Mesenchymal stem cell (in vitro differentiated cells and primary cell): ENCODE measurements at places on chromosomes 1 and 21.

- DNase-seq: no peak
Observed at GRCh38 chr1:29414086-29414485, 177.8 kb downstream of the PTPRU start.

GRCh38 chr1:91735266-91735845 is 150.6 kb downstream of the TGFBR3 start:
- DNase-seq: no peak

- DNase-seq: peak; percentile 38
Observed at GRCh38 chr1:97898948-97899347, 21.9 kb downstream of the DPYD start.

- DNase-seq: peak; percentile 57
Observed at GRCh38 chr1:59595774-59596173, 219.0 kb upstream of the HOOK1 start.

DNA sequence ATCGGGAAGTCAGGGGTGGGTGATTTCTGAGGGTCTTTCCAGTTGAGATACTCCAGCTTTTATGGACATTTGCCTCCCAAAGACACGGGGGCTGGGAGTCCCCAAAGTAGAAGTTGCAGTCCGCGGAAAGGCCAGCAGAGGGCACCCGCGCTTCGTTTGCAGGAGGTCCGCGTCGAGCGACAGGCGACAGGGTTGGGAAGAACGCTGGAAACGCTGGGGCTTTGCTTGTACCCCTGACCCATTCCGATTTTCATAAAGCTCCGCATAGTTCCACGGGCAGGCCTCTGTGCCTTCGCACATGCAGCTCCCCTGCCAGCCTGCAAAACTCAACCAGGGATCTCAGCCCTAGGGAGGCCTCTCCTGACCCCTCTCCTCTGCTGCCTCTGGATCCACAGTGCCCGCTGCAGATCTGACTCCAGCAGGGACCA is 44.2 kb upstream of the LAPTM5 start:
- peak; percentile 68 for DNase-seq

GRCh38 chr1:220300442-220301121 is 28.3 kb upstream of the RAB3GAP2 start:
- peak; percentile 97 for DNase-seq

GRCh38 chr1:91124290-91124985 is 102.6 kb upstream of the ZNF644 start:
- no peak for DNase-seq

DNA sequence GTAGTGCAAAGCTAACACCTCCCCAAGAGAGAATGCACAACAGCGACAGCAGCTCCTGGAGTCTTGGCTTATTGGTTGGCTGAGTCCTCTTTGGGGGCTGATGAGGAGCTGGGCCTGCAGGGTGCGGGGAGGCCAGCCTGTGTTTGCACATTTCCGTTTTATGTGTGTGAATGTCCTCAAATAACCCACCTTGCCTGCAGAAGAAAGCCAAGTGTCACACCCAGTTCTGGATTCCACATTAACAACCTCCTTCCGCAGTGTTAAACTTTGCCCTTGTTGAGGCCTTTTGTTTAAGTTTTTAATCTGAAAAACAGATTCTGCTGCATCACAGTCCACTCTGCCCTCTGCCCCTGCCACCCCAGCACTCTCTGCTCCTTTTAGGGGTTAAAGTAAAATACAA is 274.5 kb downstream of the TM2D1 start:
- no peak for DNase-seq

- DNase-seq: peak; percentile 72
Observed at GRCh38 chr21:45152265-45152746, 77.9 kb downstream of the ADARB1 start.

DNA sequence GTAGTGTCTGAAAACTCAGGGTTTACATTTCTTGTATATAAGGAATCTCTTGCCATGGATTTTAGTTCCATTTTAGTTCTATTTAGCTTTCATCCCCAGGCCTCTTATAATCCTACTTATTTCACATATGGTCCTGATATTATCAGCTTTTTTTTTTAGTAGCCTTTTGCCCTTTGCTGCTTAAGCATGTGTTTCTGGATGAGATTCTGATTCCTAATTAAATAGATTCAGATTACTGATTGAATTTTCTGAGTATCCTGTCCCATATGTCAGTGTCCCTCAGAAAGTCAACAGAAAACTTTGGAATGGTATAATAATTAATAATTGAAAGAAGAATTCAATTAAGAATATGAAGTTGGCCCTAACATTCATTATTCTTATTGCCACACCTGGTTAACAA is 134.7 kb upstream of the HOOK1 start:
- no peak for DNase-seq

DNA sequence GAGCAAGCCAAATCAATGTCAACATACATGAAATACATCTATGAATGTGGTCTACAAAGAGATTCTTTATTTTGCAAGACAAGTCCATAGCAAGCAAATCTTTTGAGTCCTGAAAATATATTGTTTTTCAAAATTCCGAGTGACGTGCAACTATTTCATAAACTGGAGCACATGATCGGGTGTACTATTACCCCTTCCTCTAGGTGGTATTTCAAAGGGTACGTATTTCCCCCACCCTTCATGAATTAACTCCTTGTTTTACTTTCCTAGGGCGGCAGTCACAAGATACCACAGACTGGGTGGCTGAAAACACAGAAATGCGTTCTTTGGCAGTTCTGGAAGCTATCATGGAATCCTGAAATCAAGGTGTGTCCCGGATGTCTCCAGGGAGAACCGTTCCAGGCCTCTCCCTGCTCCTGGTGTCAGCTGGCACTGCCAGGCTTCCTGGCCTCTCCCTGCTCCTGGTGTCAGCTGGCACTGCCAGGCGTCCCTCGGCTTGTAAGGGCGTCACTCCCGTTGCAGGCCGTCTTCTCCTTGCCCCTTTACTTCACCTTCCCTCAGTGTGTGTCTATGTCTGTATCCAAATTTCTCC is 55.3 kb downstream of the RIPK4 start:
- DNase-seq: no peak

- DNase-seq: no peak
Observed at GRCh38 chr1:44673675-44674112, 587 bp downstream of the TMEM53 start.

DNA sequence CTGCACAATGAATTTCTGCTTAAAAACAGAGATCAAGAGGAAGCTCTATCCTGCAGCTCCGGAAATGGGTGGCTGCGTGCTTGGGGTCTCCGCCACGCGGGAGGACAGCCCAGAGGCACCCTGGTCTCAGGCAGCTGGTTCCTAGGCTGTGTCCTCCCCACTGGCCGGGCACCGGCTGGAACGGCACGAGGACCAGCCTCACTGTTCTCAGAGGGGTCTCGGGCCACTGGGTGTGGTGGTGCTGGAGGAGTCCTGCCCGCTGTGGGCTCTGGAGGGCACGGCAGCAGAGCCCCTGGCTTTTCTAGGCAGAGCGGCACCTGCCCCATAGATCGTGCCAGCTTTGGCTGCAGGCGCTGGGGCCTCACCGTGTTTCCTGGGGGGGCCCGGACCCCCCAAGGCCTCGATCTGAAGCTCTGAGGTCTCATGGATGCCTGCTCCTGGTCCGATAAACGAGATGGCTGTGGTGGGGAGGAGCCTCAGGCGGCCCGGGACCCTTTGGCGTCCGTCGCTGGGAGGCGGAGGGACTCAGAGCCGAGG is 8.2 kb upstream of the RNF223 start:
- DNase-seq: no peak
